ENCODE measurements at places on chromosomes 16 and 17. TPM values are rescaled to one million over a fixed set of nuclear protein-coding genes. Genes with fewer than 3 reads are reported as not detected.

DNA sequence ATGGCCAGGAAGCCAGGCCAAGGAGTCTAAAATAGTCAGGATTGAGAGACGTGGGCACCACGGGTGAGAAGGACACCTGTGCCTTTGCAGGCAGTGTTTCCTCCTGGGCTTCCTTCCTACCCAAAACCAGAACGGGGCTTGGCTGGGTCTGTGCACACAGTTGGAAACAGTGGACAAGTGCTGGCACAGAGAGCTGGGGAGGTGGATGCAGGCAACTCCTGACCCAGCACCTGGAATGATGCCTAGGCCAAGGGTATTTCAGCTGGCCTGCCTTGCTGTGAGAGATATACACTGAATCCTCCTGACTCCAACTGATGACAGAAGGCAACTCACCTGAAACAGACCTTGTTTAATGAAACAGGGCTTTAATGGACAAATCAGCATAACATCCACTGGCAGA is 186.2 kb downstream of the SLC39A11 start:
- no peaks in the 10 kb centered on the region for H3K36me3 ChIP-seq
- H3K27me3 ChIP-seq: no peaks in the 10 kb centered on the region
- H3K27ac ChIP-seq: no peak overlapping the region

- no peaks in the 10 kb centered on the region for H3K27me3 ChIP-seq
- no peak overlapping the region for H3K4me3 ChIP-seq
- H3K36me3 ChIP-seq: peaks cover 19% of the 10 kb centered on the region
- H3K4me1 ChIP-seq: no peaks in the 10 kb centered on the region
These were observed 872 bp downstream of the ELMO3 start for GRCh38 chr16:67199808-67200198.

DNA sequence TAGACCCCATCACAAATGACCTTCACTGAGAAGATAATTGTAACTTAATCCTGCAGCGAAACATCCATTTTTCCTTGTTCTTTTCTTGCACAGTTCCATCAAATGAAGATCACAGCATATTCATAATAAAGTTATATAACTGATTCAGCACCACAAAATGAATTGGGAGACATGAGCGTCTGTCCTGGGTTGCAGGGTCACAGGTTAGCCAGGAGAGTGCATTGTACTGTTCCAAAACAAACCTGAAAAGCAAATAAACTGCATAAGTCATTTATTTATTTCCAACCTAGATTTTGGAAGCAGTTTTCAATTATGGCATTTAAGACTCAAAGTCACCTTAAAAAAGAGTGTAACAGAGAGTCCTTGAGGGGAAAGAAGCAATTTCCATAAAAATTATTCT is 18.6 kb upstream of the INTS2 start:
- no peak overlapping the region for H3K4me3 ChIP-seq
- no peak overlapping the region for H3K27ac ChIP-seq
- H3K4me1 ChIP-seq: no peaks in the 10 kb centered on the region
- H3K27me3 ChIP-seq: no peaks in the 10 kb centered on the region
- DNase-seq: no peak
- peaks cover 76% of the 10 kb centered on the region for H3K36me3 ChIP-seq

DNAI2 gene
- polyA plus RNA-seq: not detected

DNA sequence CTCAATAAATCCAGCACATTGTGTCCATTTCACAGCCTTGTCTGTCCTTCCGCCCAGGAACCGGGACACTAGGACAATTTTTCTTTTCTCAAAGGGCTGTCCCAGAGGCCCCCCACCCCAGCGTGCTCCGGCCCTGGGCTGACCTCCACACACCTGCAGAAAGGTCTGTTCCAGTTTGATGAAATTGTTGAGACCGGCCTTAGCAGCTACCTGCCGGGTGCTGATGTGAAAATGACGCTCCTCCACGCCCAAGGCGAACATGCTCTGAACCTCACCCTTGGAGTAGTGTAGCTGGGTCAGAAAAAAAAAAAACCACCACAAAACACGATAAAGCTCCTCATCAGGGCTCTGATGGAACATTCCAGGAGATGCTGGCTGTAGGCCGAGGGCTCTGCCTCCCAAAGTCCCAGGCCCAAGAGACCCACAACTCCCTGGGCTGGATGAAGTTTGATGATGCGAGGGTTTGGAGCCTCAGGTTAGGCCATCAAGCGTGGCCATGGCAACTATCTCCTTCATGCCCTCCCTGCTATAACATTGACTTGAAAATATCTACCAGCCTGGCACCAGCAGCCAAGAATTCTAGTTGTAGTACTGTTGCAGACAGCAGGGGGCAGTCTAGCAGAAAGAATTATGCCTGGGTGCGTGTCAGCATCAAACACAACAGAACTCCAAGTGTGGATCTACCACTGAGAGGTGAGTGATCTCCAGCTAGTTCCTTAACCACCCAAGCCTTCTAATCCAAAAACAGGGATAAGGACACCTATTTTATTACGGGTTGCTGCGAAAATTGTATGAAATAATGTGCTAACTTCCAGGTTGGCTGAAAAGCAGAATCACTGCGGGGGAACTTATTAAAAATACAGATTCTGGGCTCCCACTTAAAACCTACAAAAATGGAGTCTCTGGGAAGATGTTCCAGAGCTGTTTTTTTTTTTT is 62.1 kb downstream of the RMI2 start:
- peak; percentile 85 for DNase-seq
- H3K4me1 ChIP-seq: peaks cover 16% of the 10 kb centered on the region
- H3K36me3 ChIP-seq: no peaks in the 10 kb centered on the region
- no peak overlapping the region for H3K4me3 ChIP-seq

GRCh38 chr17:41733348-41734138 is 900 bp downstream of the HAP1 start:
- peak overlapping the region; percentile 57 for H3K4me3 ChIP-seq
- H3K27me3 ChIP-seq: peaks cover 58% of the 10 kb centered on the region
- no peaks in the 10 kb centered on the region for H3K36me3 ChIP-seq
- no peaks in the 10 kb centered on the region for H3K4me1 ChIP-seq
- H3K27ac ChIP-seq: no peak overlapping the region
- no peak for DNase-seq

DNA sequence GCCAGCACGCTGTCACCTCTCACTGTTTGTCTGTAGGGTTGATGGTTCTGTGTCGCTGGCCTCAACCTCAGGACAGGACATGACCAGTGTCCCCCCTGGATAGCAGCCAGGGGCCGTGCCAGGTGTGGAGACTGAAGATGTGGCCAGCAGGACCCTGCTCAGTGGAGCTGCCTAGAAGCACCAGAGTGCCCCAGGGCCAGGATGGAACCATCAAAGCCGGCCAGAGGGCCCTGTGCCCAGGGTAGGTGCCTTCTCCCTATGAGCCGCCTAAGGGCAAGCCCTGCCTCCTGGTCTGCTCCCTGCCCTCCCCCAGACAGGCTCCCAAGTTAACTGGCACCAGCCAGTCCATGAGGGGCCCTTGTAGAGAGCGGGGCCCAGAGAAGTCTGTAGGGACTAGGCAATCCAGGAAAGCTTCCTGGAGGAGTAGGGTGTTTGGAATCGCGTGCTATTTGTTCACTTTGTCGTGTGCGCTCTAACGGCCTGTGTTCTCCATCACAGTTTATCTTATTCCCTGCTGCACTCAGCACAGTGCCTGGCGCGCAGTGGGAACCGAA is 546 bp upstream of the NDUFB10 start:
- no peaks in the 10 kb centered on the region for H3K27me3 ChIP-seq
- peaks cover 21% of the 10 kb centered on the region for H3K36me3 ChIP-seq
- H3K4me1 ChIP-seq: no peaks in the 10 kb centered on the region
- H3K4me3 ChIP-seq: peak overlapping the region; percentile 85
- DNase-seq: no peak

GRCh38 chr16:81451753-81452680 is 7.4 kb downstream of the CMIP start:
- DNase-seq: no peak
- no peak overlapping the region for H3K4me3 ChIP-seq
- no peak overlapping the region for H3K27ac ChIP-seq

GRCh38 chr16:27879601-27880247 is 183.8 kb downstream of the GSG1L start:
- no peak for DNase-seq
- H3K4me3 ChIP-seq: no peak overlapping the region
- no peaks in the 10 kb centered on the region for H3K4me1 ChIP-seq
- H3K36me3 ChIP-seq: no peaks in the 10 kb centered on the region

DNA sequence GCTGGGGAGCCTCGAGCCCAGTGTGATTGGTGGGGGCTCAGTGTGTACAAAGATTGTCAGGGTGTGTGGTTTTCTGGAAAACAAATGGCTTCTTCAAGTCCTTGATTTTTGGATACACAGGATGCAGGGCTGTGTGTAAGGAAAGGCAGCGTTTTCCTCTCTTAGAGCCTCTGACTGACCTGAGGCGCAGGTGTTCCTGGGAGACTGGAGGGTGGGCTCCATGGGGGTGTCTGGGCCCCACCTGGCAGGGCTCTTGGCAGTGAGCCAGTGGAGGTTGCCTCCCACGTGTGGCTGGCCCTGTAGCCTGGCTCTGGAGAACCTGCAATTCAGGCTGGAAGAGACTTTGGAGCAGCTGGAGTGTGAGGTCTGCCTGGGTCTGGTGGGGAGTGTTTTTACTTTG is 5.0 kb downstream of the FOXK2 start:
- peaks cover 20% of the 10 kb centered on the region for H3K4me1 ChIP-seq
- no peak overlapping the region for H3K4me3 ChIP-seq
- H3K36me3 ChIP-seq: no peaks in the 10 kb centered on the region
- no peaks in the 10 kb centered on the region for H3K27me3 ChIP-seq
- H3K27ac ChIP-seq: no peak overlapping the region

OTOP3 gene
- polyA plus RNA-seq: not detected

GRCh38 chr17:48724251-48725003 is 1.4 kb downstream of the PRAC2 start:
- no peak overlapping the region for H3K27ac ChIP-seq
- H3K4me3 ChIP-seq: peak overlapping the region; percentile 29
- H3K4me1 ChIP-seq: no peaks in the 10 kb centered on the region
- no peaks in the 10 kb centered on the region for H3K36me3 ChIP-seq
- DNase-seq: peak; percentile 89
- peaks cover 99% of the 10 kb centered on the region for H3K27me3 ChIP-seq

DNA sequence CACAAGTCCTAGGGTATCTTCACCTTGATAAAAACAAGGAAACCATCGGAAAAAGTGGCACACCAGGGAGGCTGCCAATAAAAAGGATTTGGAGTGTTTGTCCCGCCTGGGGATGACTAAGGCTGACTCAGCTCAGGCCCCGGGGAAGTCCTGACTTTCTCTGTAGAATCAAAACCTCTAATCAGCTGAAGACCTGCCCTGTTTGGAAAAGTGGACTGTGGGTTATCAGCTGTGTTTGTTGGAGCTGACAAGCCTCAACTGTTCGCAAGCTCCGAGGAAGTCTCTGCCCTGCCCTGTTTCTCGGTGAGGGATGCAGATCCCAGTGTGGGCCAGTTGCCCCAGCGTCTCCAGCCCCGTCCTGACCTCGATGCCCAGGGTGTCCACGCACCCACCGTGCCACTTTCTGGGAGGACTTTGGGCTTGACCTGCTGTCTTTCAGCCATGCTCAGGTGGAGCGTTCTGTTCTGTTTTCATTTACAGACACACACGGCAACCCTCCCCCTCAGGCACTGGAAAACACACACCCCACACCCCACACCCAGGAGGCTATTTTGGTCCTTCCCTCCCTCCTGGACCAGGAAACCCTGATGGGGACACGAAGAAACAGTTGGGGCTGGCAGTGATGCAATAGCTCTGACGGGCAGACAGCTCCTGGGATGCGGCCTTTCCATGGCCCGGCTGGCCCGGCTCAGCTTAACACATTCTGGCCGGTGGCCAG is 27.6 kb upstream of the PITPNA start:
- peak overlapping the region; percentile 23 for H3K4me3 ChIP-seq
- H3K27me3 ChIP-seq: no peaks in the 10 kb centered on the region
- H3K4me1 ChIP-seq: peaks cover 13% of the 10 kb centered on the region
- H3K36me3 ChIP-seq: no peaks in the 10 kb centered on the region

DNA sequence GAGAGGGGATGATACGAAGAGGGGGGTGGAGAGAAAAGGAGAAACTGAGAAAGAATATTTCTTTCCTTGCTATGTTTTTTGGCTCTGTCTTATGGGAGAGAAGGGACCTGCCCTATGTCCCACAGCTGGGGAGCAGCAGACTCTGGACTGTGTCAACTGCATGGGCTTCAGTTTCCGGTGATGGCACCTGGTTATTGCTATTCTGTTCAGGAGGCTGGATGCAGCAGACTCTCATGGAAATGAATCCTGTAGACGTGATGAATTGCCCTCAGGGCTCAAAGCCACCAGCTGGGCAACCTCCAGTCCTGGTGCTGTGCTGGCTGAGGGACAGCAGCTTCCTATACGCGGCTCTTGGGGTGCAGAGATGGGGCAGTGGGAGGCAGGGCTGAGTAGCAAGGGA is 121.2 kb downstream of the HAPSTR1 start:
- H3K4me3 ChIP-seq: no peak overlapping the region
- no peaks in the 10 kb centered on the region for H3K4me1 ChIP-seq
- H3K36me3 ChIP-seq: no peaks in the 10 kb centered on the region

CFAP119 gene
- polyA plus RNA-seq: 4.6 TPM

TBC1D3K gene
- polyA plus RNA-seq: not detected

DNA sequence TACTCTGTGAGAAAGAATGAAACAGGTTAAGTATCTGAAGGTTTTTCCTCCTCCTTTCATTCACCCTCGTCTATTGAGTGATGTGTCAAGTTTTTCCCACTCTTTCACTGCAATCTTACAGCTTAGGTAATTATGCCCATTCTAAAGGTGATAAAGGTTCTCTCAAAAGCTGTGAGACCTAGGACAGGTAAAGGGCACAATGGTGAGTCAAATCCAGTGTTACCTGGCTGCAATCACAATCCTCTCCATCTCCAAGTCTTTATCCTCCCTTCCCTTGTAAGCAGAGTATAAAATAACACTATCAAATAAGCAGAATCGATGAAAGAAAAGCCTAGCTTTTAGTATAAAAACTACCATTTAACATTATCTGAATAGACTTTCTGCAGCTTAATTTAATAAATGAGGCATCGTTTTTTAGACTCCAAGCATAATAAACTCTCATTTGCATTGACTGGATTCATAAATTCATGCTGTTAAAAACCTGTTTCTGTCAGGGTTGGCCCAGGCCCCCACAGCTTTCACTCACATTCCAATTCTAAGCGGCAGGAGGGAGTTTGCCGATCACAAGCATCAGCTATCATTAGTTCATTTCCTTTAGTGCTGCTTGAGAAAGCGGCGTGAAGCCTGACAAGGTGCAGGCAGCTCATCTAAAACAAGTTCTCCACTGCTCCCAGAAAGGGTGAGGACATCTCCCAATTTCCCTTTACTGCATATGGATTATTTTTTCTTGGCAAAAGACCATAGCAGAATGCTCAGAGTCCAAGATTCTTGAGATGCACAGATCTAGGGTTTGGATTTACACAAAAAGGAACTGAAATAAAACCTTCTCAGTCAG is 67.8 kb downstream of the CDH8 start:
- H3K4me1 ChIP-seq: no peaks in the 10 kb centered on the region
- H3K27me3 ChIP-seq: no peaks in the 10 kb centered on the region
- H3K4me3 ChIP-seq: no peak overlapping the region
- H3K27ac ChIP-seq: no peak overlapping the region

DNA sequence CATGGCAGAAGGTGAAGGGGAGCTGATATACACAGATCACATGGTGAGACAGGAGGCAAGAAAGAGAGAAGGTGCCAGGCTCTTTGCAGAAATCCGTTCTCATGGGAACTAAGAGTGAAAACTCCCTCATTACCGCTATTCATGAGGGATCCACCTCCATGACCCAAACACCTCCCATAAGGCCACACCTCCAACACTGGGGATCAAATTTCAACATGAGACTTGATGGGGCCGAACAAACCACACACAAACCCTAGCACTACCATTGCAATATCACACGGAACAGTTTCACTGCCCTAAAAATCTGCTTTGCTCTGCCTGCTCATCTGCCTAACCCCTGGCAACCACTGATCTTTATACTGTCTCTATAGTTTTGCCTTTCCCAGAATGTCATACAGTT is 34.8 kb downstream of the C17orf67 start:
- peak; percentile 17 for DNase-seq
- H3K4me3 ChIP-seq: no peak overlapping the region
- H3K27me3 ChIP-seq: no peaks in the 10 kb centered on the region
- H3K36me3 ChIP-seq: no peaks in the 10 kb centered on the region
- no peak overlapping the region for H3K27ac ChIP-seq
